Brain microvascular endothelial cell (primary cell): ENCODE measurements at places on chromosomes 6 and 20.

- DNase-seq = no peak
Measured at GRCh38 chr6:149751239-149751638, 1.7 kb downstream of the PCMT1 start.

DNA sequence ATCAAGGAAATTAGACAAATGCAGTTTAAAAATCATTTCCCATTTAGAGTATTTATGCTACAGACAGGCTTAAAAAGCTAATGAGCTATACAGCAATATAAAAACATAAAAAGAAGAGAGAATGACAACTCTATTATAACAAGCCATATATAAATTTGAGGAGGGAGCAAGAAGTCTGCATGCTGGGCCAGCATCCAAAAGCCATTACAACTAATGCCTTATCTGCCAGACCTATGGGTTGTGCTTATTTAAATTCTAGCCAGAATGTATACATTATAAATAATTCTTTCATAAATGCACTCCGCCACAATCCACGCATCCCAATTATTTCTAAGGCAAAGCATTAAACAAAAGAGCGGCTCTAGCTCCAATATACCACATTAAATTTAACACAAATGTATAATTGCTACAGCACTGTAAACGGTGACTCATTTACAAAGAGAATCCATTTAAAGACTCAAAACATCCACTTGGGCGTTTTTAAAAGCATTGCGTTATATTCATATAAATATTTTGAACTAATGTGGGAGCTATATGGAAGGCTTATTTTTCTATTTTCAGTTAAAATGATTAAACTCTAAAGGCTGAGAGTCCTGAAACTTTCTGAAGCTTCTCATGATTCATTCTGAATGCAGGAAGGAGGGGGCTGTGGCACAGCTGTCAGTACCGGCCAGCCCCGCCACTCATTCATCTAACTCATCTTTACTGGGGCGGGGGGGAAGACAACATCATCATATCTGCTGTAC lies 37.7 kb upstream of the RAB22A start:
- peak; percentile 29 for DNase-seq

DNA sequence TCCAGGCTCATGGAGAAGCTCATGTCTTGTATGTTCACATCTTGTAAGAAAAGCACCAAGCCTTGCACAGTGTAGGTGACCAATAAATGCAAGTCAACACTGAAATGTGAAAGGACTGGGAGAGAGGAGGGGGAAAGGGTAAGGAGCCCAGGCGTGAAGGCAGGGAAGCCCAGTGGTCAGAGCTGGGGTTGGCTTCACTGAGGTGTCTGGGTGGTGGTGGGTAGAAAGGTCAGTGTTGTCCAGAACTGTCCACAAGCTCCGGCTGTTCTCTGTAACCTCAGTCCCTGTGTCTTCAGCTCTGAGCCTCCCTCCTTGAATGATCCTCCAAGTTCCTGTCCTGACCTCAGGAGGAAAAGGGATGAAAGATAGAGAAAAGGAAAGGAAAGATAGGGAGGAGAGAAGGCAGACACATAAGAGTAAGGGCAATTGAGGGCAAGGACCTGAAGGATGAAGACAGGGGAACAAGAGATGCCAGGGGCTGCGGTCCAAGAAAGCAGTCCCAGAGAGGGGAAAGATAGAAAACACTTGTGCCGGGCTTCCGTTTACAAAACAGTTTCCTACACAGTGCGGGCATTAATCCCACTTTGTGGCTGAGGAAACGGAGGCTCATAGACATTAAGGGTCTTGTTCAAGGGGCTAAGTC lies 2.4 kb upstream of the TNXB start:
- DNase-seq = no peak

DNA sequence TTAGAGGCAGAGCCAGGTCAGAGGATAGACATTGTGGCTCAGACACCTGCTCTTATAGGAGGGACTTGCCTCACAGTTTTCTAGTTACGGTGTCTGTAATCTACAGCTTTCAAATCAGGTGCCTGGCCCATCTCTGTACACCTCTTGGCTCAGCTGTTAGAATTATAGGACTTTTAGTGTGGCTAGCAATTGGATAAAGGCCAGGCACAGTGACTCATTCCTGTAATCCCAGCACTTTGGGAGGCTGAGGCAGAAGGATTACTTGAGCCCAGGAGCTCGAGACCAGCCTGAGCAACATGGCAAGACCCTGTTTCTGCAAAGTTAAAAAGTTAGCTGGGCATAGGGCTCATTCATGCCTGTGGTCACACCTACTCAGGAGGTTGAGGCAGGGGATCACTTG lies 20.0 kb downstream of the BRPF3 start:
- peak; percentile 45 for DNase-seq

GRCh38 chr6:33297956-33298772 lies 578 bp downstream of the RGL2 start:
- peak; percentile 85 for DNase-seq

DNA sequence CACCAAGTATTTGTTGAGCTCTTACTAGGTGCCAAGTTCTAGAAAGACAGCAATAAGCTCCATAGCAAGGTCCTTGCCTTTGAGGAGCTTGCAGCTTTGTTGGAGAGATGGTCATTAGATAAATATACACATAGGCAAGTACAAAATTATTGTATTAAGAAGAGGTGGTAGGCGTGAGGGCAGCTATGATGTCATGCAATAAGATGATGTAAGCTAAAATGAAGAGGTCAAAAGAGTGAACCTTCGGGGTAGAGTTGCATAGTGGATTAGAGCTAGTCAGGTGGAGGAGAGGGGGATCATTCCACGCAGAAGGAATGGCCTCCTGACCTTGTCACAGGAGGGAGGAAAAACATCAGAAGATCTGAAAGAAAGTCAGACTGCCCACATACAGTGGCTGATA lies 141.9 kb upstream of the PCSK2 start:
- DNase-seq = no peak

DNA sequence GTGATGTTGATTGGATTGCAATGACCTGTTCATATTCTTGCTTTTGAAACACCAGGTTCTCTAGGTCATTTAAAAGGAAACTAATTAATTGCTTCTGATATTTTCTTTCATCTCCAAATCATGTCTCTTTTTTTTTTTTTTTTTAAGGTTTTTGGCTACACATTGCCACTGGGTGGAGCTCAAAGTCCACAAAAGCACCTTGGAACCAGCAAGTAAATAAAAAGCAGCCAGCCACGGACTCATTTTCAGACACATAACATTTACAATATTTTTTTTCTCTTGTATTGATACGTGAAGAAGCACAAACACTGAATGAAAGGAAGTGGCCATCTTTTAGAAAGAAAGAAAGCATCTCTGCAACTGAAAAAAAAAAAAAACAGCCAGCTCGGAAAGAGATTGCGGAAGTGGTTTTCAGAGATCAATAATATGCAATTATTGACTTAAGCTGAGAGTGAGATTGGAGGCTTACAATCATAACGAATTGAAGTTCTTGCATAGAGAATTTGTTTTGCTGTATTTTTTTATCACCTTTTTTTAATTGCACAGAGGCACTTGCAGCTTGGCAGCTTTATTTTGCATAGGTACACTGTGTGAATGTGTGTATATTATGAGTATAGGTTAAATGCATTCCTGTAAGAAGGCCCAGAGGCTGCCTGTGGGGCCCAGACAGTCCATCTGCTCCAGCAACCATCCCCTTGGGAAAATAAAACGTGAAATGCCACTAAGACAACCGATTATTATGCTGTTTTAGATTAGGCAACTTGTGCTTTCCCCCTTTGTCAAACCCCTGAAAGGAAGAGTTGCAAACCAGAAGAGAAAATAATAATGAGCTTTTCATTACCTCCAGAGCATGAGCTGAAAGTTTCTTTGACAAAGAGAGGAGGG lies 28.2 kb downstream of the CGA start:
- DNase-seq = peak; percentile 49
